ENCODE measurements at places on chromosomes 5 and 9.

DNA sequence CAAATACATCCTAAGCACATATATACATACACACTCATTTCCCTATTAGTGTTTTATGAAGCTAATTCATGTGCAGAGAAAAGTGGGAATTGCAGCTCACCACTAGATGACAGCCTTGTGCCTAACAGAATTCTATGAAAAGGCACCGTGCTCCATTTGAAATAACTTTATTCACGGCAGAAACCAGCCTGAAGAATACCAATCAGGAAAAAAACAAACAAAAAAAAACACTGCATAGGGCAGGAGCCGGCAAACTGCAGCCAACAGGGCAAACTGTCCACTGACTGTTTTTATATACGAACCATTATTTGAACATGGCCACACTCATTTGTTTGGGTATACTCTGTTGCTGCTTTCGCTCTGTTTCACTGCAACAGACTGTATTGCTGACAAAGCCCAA is 33.6 kb downstream of the ERMP1 start:
- DNase-seq = peak; percentile 17

DNA sequence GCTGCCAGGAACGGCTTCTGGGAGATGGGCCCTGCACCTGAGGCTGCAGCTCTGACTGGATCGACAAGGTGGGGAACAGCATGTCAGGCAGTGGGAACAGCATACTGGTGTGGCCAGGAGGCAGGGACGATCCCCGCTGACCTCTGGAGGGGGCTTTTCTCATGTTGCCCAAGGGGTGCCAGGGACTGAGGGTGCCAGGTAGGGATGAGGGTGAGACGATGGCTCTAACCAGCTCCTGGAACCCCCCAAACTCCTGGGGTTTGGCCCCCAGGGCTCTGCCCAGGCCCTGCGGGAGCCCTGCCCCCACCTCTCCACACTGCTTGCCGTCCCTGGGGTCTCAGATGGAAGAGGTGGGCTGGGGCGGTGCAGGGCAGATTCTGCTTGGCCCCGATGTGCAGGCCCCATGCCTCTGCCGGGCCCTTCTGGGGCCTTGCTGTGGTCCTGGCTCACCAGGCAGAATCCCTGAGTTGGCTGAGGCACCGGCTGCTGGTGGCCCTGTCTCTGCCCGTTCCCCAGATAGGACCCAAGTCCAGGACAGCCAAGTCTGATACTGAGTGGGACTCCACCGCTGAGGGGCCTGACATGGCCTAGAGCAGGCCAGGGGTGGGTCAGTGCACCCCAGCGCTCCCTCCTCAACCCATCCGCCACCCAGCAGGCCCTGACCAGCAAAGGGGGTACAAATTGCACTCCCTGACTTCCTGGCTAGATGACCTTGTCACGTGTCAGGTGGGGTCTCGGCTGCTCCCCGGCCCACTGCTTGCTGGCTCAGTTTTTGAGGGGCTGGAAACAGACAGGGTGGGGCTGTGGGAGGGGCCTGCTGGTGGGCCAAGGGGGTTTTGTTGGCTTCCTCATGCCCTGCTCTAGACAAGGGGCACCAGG is 28.4 kb upstream of the RNF130 start:
- no peak for DNase-seq

- DNase-seq = no peak
Observed at GRCh38 chr9:1421436-1421835, 371.3 kb downstream of the DMRT2 start.

GRCh38 chr9:80061096-80061495 is 489.3 kb downstream of the TLE4 start:
- no peak for DNase-seq

DNA sequence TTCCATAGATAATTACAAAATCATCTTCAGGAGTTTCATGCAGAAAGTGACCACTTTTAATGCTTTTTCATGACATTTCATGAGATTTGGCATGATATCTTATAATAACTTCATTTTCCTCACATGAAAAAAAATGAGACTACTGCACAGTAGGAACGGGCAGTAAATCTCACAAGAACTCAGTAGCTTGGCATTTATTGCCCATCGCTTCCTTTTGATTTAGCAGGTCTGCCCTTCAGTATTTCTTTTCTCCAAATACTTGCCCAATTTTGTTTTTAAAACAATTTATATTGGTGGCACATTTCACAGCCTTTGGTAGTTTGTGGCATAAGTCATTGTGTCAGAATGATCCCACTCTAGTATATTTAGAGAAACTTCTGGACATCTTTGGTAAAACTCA is 711.8 kb upstream of the CHD1 start:
- no peak for DNase-seq

DNA sequence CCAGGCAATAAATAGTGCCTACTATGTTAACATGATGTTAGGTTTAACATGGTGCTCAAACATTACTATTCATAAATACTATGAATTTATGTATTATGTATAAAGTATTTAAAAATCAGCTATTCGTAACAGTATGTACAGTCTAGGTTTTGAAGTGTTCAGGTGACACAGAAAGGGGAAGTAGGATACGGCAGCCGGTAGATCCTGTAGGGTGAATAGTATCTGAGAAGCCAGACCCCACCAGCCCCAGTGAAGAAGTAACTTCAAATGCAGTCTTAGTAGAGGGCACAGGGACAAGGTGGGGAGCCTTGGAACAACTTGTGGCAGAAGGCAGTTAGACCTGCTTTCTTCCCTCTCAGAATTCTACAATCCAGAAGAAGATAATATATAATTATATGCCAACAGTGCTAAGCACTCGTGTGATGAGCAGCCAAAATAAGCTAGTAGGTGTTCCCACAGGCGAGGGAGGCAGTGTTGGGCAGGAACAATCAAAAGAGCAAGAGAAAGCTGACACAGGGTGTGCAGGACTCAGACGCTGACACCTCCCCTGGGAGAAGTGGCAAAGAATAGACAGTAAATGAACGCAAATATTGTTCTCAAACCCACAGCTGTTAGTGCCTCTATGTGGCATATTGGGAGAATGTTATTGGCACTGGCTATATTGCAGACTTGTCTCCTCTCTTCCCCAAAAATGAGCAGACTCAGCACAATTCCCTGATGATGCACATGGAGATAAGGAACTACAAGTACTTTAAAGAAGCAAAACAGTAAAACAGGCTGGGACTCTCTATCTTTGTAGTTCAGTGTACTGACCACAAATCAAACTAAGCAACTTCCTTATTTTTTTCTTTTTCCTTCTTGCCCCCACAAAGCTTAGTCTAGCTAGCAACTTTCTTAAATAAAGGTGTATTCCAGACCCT is 4.6 kb downstream of the ZNF367 start:
- DNase-seq = peak; percentile 61
